CD8-positive, alpha-beta memory T cell (primary cell): ENCODE measurements at places on chromosomes 5 and 9. TPM values are rescaled to one million over a fixed set of nuclear protein-coding genes. Genes with fewer than 3 reads are reported as not detected.

The IL3 gene
- total RNA-seq = 69.7 TPM

The SLC44A1 gene
- 8.3 TPM for total RNA-seq

The NIPAL4 gene
- 1.1 TPM for total RNA-seq

The DPYSL3 gene
- 0.13 TPM for total RNA-seq

The PCDHGC3 gene
- 0.15 TPM for total RNA-seq
